ENCODE measurements at places on chromosomes 3 and 15.

DNA sequence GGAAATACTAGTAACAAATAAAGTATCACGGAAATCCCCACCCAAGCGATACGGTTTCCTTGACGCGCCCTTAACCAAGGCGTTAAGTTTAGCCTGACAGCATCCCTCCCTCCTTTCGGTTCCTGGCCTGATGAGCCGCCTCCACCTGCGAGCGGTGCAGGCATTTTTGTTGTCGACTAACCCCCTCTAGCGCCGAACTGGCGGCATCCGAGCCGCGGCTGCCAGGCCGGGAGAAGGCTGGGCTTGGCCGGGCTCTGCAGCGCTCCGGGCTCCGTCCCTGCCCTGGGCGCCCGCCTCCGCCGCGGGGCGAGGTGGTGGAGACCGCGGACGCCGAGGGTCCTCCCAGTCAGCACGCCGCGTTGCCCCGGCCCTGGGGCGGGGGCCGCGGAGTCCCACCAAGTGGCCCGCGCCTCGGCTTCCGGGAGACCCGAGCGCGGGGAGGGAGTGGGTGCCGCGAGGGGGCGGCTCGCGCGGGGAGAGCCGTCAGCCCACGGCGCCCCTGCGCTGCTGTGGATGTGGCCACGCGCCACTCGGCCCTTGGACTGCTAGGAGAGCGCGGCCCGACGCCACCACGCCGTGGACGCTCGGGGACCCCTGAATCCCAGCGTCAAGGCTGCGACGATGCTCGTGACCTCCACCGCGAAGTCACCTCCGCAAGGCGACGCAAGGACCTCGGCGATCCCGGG lies 1.1 kb upstream of the EPHA6 start:
- DNase-seq, result no peak

GRCh38 chr3:96101006-96101560 lies 713.3 kb upstream of the EPHA6 start:
- no peak for DNase-seq

GRCh38 chr3:142148044-142148791 lies 1.1 kb downstream of the TFDP2 start:
- no peak for DNase-seq

- no peak for DNase-seq
Measured at GRCh38 chr15:32099956-32100684, 69.8 kb downstream of the CHRNA7 start.

GRCh38 chr3:159839561-159840379 lies 148.9 kb upstream of the IL12A start:
- DNase-seq, result no peak

DNA sequence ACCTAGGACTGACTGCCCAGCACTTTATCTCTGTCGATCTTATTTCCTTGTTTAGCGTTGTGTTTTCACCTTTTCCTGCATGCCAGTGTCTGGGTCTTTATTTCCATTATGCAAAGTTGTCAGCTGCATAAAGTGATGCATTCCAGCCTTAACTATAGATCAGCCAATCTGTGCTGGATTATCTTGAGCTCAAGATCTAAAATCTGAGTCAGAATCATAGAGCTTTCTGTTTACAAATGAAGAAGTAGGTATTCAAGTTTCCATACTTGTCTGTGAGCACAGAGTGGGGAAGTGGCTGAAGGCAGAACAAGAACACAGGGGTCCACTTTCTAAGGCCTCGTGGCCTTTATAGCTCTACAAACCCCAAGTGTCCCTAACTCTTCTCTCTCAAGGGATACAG lies 82.4 kb upstream of the PLCL2 start:
- DNase-seq, result no peak

DNA sequence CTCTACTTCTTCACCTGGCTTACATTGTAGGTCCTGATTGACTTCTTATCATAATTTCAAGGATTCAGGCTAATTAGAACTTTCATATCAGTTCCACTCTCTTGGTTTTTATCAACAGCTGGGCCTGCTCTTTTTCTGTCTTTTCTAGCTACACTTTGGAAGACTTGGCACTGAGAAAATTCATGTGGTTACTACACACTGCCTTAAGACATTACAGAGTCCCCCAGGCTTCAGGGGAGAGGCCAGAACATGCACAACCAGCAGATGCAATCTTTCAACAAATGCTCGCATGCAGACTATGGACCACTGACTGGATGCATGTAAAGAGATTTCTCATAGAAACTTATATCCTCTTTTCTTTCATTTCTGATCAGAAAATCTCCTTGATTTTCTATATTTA lies 423.5 kb downstream of the TUSC7 start:
- no peak for DNase-seq

GRCh38 chr3:194165271-194166018 lies 29.5 kb downstream of the HES1 start:
- no peak for DNase-seq

GRCh38 chr3:106170636-106171035 lies 301.8 kb upstream of the CBLB start:
- DNase-seq, result no peak
